Smooth muscle cell of the umbilical artery (primary cell): ENCODE measurements at places on chromosomes 2 and 18. TPM values are rescaled to one million over a fixed set of nuclear protein-coding genes. Genes with fewer than 3 reads are reported as not detected.

The EPHA4 gene
- total RNA-seq, result 24.5 and 34.4 TPM in 2 replicates

The DNAJC5G gene
- total RNA-seq, result not detected in 2 replicates

The FAM124B gene
- total RNA-seq, result 0.09 and 0.30 TPM in 2 replicates

The NEMP2 gene
- 5.7 and 9.8 TPM in 2 replicates for total RNA-seq

The C2orf80 gene
- not detected in 2 replicates for total RNA-seq

The GRP gene
- total RNA-seq, result not detected in 2 replicates

The PLGLB2 gene
- total RNA-seq, result 0.30 and 2.1 TPM in 2 replicates

The TMEM178A gene
- 0.30 and 0.92 TPM in 2 replicates for total RNA-seq

The NT5C1B gene
- not detected in 2 replicates for total RNA-seq
